Kidney tubule cell (primary cell): ENCODE measurements at places on chromosomes 5 and 9.
A peak's percentile ranks its signal among the peaks of the same experiment; 100 is the strongest.

DNA sequence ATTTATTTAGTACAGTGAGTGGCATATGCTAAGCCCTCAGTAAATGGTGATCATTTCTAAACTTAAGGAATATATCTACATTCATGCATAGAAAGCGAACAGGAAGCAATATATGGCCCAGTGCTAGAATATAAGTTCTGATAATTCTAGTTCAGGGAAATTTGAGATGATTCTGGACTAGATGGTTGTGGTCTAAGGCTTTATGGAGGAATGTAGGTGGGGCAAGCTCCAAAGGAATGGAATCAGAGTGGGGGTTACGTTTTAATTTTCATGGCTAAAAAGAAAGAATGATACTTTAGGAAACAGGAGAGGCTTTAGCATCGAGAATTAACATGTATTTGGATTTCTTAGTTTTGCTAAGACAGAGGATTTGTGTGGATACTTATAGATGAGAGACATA is 56.1 kb downstream of the MTREX start:
- no peak for DNase-seq

DNA sequence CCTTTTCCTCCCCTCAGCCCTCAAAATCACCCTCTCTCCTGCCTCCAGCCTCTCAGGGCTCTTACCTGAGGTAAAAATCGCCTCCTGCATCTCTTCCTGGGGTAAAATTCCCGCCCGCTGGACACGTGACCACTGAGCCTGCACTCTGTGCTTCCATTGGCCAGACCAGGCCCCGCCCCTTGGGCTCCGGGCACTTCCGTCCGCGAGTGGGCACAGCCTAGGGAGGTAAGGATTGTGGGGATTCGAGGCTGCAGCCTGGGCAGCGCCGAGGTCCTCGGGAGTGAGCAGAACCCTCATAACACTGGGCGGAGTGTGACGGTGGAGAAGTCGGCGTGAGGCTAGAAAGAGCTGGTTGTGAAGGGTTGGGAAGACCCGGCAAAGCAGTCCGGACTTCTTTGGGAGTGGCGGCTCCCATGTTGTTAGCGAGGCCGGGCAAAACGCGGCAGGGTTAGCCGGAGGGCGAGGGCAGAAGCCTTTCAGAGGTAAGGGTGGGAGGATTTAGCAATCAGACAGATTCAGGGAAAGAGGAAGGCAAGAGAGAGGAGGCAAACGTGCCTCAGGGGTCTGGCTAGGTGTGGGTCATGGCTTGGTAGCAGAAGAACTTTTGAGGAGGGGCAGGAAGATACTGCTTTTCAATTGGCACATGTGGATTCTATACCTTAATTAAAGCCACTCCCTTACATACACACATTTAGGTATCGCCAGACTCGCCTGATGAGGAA is at the start of gene SHOC1:
SHOC1 (minus strand) TSS at position 103 of the 722 bp plus-strand sequence. CDS start 3,519 bp downstream, outside the sequence.
- no peak for DNase-seq

DNA sequence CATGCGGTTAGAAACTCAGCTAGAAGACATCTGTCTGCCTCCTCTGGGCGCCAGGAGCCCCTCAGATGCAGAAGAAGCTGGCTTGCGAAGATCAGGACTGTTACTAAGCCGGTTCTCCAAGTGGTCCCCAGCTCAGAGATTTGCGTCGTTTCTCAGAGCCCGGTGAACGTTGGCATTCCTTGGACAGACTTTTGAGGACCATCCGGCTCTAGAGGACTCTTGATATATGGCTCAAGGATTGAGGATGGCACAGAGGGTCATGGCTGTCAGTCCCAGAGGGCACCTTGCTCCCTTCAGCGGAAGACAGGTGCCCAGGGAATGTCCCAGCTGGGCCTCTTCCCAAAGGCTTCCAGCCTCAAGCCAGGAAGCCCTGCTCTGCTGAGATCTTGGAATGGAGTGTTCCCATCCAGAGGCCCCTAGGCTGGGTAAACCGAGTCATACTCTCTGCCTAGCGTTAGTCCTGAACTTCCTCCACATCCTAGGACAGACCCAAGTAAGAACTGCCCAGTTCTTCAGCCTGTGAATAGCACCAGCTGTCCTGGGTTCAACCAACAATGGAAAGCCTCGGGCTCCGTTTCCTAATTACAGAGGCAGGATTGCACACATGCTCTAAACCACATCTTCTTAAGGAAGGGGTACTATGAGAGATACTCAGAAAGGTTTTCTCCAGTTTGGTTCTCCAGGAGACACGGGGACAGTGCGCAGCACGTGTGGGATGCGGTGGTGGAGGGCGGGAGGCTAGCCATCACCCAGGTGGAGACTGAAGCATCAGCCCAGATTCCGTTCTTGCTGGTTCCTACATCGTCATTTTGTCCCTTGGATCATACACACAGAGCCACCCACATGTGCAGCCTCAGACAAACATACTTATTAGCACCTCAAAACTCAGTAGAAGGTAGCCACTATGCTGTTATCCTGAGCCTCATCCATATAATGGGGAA is 51.4 kb downstream of the ZNF354C start:
- DNase-seq: no peak

DNA sequence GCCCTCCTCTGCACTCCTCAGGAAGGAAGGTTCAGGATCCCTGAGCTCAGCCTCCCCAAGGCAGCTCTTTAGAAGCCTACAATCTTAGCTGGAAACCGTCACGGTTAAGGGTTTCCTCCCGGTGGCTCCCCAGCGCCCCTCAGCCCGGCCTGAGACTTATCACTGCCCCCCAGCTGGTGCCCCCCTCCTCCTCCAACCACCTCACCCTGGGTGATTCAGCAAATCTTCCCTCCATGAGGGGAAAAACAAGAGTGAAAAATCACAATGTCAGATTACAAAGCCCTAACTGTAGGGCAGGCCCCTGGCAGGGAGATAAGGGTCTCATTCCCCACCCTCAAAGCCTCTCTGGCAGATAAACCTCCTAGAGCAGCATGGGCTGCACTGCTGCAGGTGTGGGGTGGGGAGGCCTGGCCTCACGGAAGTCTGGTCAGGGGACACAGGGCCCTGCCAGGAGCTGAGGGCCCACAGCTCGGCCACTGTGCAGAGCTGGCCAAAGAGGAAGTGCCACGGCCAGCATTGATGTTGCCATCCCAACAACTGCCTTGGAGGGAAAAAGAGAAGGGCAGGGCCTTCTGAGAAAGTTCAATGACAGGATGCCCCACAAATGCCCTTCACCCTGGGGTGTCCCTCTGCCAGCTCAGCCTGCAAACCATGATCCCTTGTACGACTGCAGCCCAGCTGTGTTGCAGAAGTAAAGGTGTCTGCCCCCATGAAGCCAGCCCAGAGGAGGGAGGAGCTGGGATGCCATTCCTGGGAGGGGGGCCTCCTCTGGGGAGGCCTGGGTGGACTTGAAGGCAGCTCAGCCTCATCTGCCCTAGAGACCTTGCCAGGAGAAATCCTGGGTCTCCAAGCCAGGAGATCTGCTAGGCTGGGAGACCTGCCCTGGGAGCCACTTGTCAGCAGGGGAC is 25.9 kb downstream of the GFI1B start:
- DNase-seq: no peak

DNA sequence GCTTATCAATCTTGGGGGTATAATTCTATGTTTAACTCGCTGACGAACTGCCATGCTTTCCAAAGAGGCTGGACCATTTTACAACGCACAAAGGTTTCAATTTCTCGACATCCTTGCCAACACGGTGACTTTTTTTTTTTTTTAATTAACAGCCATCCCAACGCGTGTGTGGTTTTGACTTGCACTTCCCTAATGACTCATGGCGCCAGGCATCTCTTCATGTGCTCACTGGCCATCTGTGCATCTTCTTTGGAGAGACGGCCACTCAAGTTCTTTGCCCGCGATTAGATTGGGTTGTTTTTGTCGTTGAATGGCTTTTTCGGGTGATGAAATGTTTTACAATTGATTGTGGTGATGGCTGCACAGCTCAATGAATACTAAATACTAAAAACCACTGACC is 12.5 kb upstream of the CARD9 start:
- no peak for DNase-seq

GRCh38 chr5:163436515-163436914 is 880 bp upstream of the CCNG1 start:
- no peak for DNase-seq

DNA sequence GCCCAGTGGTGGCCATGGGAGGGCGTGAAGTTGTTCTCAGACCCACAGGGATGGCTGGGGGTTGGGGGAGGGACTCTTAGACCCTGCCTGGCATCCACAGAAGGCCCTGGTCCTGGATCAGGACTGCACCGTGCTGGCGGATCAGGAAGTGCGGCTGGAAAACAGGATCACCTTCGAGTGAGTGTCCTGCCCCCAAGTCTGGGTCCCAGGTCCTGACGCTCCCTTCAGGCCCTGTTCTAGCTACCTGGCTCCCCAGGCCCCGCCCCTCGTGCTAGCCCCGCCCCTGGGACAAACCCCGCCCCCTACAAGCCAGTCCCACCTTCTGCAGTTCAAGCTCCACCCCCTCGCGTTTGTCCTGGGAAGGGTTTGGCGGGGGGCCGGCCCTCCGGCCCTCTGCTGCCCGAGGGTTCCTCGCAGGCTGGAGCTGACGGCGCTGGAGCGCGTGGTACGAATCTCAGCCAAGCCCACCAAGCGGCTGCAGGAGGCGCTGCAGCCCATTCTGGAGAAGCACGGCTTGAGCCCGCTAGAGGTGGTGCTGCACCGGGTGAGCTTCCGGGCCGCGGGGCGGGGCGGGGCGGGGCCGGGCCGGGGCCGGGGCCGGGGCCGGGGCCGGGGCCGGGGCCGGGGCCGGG is 12.9 kb downstream of the RGS14 start:
- peak; percentile 95 for DNase-seq

- DNase-seq: peak; percentile 56
Measured at GRCh38 chr5:96546120-96546519, 113.1 kb upstream of the PCSK1 start.

DNA sequence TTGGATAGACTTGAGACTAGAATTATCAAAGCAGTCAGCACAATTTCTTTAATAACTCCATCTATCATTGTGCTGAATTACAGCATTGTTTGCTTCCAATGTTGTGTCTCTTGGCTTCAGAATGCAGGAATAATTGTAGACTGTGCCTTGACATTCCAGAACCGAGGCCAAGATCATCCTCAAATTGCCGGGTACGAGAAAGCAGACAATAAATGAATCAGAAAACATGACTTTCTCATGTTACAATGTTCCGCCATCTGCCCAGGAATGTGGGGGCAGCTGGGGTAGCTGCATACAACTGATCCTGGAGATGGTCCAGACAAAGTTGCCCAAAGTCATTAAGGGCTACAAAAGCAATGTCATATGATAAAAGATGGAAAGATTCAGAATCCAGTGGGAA is 206.2 kb upstream of the SGCD start:
- DNase-seq: peak; percentile 55

GRCh38 chr5:76978869-76979268 is 26.0 kb downstream of the CRHBP start:
- no peak for DNase-seq

DNA sequence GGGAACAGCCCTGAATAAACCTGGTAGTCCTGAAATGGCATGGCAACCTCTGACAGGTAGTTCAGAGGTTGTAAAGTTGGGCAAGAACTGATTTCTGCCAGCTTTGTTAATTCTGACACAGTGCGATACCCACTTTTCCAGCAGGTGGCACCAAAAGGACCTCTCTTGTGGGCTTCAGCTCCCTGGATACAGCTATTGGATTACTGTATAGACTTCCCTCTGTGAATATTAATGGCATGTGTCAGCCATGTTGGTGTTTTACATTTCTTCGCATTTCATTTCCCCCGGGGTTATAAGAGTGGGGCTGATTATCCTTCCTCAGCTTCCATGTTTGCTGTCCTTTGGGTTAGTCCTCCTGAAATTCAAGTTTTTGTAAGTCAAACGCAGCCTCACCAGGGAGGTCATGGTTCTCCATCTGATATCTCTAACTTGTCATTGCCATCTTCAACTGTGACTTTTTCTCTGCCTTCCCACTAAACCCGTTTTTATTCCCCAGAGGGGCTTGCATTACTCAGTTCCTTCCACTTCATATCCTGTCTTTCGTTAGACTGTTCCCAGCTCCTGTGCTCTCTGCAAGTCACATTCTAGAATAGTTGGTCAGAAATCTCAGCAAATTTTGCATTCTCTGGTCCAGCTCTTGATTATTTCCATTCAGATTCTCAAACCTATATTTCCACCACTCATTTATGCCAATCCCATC is 135.6 kb downstream of the LIFR start:
- DNase-seq: peak; percentile 70

GRCh38 chr9:7816021-7816420 is 16.4 kb upstream of the DMAC1 start:
- no peak for DNase-seq

DNA sequence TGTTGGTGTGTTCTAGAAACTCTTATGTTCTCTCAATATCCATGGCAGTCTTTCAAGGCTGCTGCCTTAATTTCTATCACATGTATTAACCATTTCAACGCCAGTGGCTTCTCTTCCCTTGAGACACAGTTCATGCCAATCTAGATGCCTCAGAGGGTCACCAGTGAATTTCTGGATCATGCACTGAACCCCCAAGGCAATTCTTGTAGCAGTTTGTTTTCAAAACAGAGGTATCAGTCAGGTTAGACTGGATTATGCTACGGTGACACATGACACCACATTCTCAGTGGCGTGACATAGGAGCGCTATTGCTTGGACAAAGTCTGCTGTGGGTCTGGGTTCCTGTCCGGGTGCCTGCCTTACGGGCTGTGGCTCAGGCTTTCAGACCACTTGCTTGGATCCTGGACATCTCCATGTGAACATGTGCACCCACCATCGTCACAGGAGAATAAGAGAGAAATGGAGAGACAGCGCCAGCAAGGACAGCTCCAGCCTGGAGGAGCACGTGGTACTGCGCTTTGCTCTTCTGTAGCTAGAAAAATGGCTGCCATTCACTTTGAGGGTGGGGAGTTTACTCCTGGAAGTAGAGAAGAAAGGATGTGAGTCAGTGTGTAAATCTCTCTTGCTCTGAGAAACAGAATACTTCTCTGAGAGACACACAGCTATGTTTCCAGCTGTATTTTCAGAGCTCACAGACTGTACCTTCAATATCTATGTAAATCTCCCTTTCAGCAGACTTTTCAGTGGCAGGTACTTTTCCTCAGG is 329.3 kb upstream of the ADCY2 start:
- no peak for DNase-seq

DNA sequence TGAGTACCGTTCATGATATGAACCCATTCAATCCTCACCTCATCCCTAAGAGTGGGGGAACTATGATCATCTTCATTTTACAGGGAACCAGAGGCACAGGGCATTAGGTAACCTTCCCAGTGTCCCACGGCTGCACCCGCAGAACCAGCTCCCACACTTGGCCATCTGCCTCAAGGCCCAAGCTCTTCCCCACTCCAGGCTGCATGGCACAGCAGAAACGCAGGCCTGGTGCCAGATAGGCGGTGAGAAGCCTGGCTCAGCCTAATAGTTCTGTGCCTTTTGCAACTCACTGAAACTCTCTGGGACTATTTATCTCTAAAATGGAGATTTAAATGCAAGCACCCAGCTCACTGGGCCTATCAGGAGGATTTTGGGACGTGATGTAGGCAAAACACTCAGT is 90.8 kb upstream of the ZNF618 start:
- no peak for DNase-seq

- no peak for DNase-seq
Measured at GRCh38 chr9:32180597-32180996, 203.8 kb upstream of the ACO1 start.

DNA sequence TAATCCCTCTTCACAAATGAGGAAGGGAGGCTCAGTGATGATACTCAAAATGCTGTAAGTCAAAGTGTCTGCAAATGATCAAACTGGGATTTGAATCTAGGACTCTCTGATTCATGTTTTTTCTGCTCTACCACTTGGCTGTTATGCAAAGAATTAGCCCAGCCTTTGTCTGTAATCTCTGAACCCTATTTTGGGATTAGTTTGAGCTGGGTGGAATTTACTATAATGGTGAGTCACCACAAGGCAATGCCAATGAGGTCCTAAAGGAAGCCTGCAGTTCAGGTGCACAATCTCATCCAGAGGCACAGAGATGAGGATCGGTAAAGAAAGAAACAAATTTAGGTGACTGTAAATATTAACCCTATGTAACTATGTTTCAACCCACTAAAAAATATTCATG is 29.2 kb downstream of the RFK start:
- DNase-seq: peak; percentile 96
